ENCODE measurements at places on chromosomes 7 and 10.

- no peak for DNase-seq
Observed at GRCh38 chr10:102102421-102102820, 17.7 kb downstream of the LDB1 start.

DNA sequence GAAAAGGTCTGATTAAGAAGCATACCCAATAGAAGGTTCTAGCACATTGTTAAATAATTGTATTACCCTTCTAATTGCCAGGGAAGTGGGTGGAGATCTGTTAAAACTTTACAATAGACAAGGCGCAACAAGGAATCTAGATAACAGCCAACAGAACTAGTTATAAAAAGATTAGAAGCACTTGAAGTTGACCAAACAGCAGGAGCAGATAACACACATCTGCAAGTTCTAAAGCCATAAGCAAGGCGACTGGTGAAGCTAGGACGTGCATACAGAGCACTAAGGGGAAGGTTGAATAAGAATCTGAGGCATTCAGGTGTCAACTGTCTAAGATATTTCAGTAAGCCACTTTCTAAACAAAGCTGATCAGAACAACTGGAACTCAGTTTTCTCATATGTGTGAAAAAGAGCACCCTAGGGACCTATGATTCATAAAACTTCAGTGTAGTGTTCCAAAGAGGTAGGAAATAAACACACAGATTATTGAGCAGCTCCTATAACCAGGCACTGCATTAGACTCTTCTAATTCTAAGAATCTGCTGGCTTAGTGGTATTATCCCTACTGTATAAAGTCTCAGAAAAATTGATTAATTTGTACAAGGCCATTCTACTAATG, 111.2 kb downstream of the SAMD9 start:
- no peak for DNase-seq

GRCh38 chr7:35792472-35792871, 8.4 kb upstream of the SEPTIN7 start:
- DNase-seq, result no peak

GRCh38 chr10:77027576-77027975, 610.0 kb downstream of the KCNMA1 start:
- DNase-seq, result no peak

DNA sequence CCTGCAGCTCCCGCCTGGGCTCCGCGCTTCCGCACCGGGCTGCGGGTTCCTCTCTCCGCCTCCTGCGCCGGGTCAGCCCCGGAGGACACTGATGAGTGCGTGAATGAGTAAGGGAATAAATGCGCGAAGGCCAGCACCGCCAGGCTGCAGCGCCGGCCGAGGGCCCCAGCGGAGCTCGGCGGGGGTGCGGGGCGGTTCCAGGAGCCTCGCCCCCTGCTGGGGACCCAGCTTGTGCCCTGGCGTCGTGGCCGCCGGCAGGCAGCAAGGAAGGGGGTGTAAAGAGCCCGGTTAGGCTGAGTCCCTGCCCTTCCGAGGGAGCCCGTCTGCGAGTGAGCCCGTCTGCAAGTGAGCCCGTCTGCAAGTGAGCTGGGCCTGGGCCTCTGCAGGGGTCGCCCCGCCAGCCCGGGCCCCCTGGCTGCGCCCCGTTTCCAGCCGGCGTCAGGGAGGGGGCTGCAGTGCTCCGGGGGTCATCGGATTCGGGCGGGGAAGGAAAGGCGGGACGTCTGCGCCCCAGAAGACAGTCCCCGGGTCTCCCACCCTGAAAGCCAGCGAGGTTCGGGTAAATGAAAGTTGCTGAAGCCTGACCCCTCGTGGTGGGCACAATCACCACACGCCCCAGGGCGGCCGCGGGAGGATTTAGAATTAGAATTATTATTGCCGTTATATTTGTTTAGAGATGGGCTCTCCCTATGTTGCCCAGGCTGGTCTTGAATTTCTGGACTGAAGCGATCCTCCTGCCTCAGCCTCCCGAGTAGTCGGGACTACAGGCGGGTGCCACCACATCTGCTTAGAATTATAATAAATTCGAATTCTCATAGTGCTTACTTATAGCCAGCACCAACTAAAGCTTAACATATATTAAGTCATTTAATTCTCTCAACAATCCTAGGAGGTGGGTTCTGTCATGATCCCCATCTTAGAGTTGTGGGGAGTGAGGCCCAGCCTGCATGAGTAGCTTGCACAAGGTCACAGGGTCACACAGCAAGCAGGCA, 8.6 kb upstream of the CRYGN start:
- peak; percentile 63 for DNase-seq

DNA sequence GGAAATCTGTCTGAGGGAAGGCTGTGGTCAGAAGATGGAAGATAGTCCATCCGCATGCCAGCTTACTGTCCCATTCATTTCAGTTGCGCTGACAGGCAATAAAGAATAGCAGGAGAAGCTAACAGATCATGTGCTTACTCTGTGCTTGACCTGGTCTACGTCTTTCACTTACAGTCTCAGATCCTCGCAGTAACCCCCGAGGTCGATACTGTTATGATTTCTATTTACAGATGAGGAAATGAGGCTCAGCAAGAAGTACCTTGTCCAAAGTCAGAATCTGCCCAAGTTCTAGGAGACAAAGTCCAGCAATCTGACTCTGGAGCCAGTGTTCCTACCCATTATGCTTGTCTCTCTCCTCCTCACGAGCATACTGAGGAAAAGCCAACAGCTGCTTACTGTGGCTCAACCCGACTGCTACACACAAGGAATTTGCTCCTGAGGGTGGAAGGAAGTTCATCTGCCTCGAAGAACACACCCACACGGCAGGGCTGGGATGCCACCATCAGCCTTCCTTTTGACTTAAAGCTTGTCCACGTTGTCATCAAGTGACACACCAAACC, 74.2 kb downstream of the MINPP1 start:
- DNase-seq, result no peak

DNA sequence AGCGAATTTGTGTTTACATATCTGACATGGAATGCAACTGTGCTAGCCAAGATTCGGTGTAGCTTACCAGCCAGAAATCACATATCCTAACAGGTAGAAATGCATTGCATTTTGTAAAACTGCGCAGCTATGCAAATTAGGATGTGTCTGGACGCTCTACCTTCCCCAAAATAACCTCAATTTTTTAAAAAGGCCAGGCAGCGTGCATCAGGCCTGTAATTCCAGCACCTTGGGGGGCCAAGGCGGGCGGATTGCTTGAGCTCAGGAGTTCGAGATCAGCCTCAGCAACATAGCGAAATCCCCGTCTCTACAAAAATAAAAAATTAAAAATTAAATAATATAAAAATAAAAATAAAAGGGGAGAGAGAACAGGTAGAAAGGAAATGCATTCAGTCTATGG, 305.0 kb downstream of the TYW1 start:
- no peak for DNase-seq

DNA sequence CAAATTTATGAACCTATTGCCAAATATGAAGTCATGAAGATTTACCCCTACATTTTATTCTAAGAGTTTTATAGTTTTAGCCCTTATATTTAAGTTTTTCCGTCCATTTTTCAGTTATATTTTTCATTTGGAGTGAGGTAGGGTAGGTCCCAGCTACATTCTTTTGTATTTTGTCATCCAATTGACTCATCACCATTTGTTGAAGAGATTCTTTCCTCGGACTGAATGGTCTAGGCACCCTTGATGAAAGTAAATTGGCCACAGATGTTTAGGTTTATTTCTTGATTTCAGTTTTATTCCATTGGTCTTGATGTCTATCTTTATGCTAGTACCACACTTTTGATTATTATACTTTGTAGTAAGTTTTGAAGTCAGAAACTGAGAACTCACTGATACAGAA, 22.7 kb downstream of the CYP2C19 start:
- no peak for DNase-seq

DNA sequence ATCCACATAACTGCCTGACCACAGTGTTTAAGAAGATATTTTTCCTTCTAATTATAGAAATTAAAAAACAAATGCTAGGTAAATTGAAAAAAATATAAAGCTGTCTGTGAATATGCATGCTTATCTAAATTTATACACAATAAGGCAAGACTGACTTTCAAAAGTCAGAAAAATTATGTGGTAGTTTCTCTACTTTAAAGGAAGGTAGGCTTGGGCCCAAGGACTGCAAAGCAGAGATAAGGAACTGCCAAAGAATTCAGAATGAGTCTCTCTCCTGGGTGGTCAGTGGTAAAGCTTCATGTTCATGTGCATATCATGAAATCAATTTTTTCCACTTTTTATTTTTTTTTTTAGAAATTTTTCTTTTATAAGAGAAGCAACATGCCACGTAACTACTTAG, 998.6 kb downstream of the REEP3 start:
- no peak for DNase-seq

- DNase-seq, result no peak
Observed at GRCh38 chr10:13649844-13650520, 63.2 kb downstream of the PRPF18 start.

GRCh38 chr7:32502728-32503127, 7.4 kb downstream of the AVL9 start:
- DNase-seq, result no peak

DNA sequence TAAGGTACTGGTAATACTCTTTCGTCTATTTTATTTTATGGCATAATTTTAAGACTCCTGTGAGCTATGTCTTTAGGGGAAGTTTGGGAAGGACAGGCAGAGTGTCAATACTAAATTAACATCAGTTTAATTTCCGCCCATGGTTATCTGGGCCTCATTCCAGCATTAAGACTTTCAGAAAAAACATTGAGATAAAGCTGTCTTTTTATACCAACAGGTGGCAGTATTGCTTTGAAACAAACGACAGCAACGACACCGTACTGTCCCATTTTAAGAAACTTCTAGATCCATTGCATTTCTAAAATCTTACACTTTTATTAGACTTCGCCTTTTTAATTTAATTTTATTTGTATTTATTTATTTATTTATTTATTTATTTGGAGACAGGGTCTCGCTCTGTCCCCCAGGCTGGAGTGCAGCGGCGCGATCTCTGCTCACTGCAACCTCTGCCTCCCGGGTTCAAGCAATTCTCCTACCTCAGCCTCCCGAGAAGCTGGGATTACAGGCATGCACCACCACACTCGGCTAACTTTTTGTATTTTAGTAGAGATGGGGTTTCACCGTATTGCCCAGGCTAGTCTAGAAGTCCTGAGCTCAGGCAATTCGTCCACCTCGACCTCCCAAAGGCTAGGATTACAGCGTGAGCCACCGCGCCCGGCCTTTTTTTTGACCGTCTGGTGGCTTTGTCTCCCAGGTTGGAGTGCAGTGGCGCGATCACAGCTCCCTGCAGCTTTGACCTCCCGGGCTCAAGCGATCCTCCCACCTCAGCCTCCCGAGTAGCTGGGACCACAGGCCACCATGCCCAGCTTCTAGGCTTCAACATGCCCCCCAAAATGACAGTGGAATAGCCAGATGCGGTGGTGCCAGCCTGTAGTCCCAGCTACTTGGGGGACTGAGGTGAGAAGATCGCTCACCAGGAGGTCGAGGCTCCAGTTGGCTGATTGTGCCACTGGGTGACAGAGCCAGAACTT, 78.7 kb upstream of the C1GALT1 start:
- peak; percentile 2 for DNase-seq

DNA sequence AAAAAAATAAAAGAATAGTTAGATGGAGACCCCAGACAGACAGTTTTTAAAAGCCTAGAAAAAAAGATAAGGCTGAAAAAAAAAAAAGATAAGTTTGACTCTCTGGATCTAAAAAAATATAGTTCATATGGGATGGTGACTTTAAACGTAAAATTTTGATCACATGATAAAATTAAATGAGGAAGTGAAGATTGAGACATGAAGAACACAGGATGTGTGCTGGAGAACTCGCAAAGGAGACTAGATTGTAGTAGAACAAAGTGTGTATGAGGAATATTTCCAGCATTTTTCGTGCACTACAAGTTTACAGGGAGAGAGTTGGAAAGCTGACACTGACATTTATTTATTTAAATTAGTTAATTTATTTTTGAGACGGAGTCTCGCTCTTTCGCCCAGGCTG, 286.4 kb downstream of the PRPF18 start:
- DNase-seq, result no peak

DNA sequence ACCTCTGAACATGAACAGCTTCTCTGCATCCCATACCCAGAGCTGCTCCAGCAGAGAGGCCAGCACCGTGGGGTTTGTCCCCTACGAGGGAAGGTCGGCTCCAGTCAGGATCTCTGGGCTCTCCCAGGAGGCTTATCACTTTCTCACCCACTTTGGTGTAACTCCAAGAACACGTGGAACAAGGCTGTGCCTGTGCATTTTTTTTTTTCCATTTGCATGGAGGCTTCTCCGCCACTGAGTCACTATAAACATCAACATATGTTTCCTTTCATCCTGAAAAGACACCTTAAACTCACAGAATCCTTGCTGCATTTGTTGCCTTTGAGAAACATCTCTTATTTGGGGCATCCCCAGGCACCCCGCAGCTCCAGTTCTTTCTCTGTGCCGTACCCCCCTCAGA, 29.4 kb upstream of the ECHDC3 start:
- DNase-seq, result no peak

GRCh38 chr7:136585954-136586670, 282.3 kb upstream of the CHRM2 start:
- no peak for DNase-seq

DNA sequence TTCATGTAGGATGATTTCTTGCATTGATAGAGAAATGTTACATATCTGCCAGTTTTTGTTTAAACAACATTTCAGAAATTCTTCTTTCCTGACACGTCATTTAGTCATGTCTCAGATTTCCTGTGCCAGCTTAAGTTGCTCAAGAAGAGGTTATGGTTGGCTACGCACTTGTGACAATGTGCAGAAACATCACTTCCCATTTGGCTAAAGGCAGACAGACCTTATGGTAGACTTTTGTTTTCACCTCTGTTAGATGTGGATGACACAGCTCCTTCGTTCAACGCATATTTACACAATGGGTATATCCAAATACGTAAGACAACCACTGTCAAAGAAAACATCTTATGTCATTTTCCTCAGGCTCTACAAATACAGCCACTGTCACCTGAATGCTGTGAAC, 125.8 kb downstream of the DOCK4 start:
- DNase-seq, result no peak

DNA sequence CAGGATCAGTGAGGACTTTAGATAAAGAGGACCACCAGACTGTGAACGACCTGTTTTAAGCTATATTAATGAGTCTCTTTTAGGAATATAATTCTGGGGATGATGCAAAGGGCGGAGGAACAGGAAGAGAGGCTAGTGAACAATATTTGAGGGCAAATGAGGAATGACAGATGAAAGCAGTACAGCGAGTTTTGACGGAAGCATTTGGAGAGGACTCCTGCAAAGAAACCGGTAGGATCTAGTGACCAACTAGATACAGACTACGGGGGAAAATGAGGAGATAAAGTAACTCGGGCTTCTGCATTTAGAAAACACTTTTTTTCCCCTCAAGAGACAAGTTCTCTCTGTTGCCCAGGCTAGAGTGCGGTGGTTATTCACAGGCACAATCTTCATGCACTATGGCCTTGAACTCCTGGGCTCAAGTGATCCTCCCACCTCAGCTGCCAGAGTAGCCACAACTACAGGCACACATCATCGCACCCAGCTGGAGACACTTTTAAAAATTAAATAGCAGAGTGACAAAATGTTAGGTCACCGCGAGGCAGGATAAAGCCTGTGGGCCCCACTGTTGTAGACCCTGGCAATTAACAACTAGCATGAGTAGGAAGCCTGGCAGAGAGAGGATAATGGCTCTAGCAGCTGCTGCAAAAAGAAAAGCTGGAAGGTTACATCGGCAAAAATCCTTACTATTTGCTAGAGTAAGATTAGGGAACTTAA, 143.2 kb downstream of the SRPK2 start:
- DNase-seq, result no peak
